Stimulated activated CD4-positive, alpha-beta T cell treated with anti-CD3 and anti-CD28 coated beads, Interleukin-12 subunit alpha, Interleukin-12 subunit beta, amount 100 ng/mL, for 48 hours (primary cell): ENCODE measurements at places on chromosomes 1 and 21.

- no peak for DNase-seq
Observed at GRCh38 chr1:10578070-10578469, 103.3 kb downstream of the PEX14 start.

DNA sequence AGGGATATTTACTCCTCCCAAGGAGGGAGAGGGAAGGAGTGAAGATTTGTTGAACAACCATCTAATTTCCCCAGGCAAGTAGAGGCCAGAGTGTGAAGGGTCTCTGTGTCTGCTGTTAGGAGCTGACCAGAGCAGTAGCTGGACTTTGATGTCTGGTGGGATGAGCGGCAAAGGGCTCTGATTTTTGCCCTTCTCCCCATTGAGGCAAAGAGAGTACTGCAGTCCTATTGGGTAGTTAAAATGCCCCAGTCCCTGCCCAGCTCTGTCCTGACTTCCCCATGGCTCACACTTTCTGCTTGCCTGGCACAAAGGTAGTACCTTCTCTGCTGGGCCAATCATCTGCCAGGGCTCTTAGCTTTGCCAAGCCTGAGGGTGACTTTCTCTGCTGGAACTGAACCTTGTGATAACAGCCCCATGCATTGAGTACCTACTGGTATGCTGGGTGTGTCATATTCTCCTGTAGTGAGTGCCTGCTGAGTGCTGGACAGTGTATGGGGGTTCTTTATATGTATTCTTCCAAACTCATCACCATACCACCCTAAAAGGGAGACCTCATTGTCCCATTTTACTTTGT is 64.0 kb upstream of the SELENON start:
- no peak for DNase-seq

- DNase-seq: no peak
Observed at GRCh38 chr21:17712887-17713286, 100.2 kb upstream of the BTG3 start.

DNA sequence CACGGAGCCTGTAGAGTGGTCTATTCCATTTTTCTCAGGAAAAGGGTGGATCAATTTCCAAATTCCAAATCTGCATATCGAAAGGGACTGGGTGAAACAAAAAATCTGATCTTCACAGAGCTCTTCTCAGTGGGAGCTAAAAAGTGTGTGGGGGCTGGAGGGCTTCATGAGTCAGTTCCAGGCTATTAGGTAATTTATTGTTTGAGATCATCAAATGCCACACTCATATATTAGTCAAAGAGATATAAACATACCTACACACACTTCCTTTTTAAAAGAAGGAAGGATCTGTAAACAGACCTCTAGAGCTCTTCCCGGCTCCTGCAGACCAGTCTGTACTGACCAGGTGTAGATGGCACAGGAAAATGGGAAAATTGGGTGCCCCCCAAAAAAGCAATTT is 175.4 kb downstream of the ZBTB18 start:
- no peak for DNase-seq
